Mesenchymal stem cell (in vitro differentiated cells and primary cell): ENCODE measurements at places on chromosomes 6 and 20.
A peak's percentile ranks its signal among the peaks of the same experiment; 100 is the strongest.

DNA sequence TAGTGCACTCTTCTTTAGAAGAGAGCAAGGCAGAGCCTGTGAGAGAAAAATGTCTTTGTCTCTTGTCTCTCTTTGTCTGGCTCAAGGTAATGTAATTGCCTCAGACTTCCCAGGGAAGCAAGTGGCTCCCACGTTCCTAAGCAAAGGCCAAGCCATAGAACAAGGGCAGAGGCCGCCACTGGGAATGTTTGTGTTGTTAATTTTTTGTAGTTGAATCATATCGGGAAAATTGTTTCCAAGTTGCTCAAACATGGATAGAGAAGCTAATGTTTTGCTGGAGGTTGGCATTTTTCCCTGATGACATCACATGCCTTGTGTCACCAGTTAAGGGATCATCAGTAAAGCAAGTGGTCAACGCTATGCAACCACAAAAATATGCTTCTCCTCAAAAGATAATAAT, 211.5 kb upstream of the FOXA2 start:
- peak; percentile 97 for DNase-seq

DNA sequence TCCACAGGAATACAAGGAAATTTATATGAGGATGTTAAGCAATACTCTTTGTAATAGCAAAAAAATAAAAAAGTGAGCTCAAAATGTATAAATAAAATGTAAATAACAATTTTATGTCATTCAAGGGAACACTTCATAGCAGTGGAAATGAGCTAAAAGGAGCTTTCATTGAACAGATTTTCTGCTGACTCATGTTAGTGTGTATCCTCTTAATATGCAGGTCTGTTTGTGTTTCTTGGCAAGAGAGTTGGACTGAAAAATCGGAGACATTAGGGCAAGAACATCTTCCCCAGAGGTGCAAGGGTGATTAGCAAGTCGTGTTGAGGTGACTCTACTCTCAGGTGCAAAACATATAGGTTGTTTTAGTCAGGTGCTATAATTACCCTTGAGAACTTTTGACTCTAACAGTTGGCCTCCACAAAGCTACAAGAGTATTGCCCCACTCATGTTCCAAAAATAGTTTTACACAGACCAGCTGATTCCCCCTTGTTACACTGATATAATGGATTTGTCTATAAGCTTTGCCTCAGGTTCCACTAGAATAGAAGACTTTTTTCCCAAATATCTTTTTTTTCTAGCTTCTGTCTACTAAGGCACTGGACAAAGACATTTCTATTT, 702.9 kb downstream of the TENT5A start:
- peak; percentile 20 for DNase-seq

- no peak for DNase-seq
Observed at GRCh38 chr20:22241609-22242008, 342.8 kb downstream of the FOXA2 start.

GRCh38 chr6:72810571-72811280, 188.9 kb downstream of the KCNQ5 start:
- DNase-seq: no peak

DNA sequence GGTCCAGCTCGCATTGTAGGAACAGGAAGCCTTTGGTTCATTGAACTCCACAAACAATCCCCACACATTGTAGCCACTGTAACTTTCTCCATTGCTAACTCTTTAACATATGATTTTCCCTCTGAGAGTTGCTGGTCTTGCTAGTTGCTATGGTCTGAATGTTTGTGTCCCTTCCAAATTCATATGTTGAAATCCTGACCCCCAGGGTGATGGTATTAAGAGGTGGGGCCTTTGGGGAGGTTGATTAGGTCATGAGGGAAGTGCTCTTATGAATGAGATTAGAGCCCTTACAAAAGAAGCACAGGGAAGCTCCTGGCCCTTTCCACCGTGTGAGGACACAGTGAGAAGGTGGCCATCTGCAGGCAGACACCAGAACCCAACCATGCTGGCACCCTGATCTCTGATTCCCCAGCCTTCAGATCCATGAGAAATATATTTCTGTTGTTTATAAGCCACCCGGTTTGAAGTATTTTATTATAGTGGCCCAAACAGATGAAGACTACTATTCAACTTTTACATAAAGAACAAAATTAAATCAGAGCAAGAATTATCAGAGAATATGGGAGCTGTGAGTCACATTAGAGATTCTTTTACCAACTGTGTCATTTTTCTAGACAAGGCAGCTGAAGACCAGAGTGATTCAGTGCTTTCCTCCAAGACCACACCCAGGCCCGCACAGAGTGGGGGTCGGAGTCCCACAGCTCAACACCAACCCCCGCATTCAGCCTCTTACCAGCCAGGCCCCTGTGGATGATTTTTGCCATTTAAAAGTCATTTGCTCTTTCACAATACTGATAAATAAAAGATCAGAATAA, 143.0 kb downstream of the SAMD5 start:
- DNase-seq: peak; percentile 34

GRCh38 chr6:94045099-94045829, 625.9 kb upstream of the EPHA7 start:
- no peak for DNase-seq
